ENCODE measurements at places on chromosomes 11 and 22.

DNA sequence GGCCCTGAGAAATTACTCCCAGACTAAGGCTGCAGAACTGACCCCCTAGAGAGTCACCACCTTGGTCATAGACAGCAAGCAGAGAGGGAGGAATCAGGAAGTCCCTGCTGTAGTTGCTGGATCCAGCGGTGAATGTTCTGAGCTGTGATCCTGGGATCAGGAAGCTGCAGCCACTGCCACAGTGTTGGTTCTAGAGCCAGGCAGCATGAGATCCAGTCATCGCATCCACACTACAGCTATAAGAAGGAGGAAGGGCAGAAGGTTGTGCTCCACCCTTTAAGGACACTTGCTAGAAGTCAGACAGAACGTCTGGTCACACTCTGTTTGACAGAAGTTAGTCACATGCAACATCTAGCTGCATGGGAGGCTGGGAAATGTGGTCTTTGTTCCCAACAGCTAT is 104.7 kb upstream of the OR4B1 start:
- no peak for DNase-seq

DNA sequence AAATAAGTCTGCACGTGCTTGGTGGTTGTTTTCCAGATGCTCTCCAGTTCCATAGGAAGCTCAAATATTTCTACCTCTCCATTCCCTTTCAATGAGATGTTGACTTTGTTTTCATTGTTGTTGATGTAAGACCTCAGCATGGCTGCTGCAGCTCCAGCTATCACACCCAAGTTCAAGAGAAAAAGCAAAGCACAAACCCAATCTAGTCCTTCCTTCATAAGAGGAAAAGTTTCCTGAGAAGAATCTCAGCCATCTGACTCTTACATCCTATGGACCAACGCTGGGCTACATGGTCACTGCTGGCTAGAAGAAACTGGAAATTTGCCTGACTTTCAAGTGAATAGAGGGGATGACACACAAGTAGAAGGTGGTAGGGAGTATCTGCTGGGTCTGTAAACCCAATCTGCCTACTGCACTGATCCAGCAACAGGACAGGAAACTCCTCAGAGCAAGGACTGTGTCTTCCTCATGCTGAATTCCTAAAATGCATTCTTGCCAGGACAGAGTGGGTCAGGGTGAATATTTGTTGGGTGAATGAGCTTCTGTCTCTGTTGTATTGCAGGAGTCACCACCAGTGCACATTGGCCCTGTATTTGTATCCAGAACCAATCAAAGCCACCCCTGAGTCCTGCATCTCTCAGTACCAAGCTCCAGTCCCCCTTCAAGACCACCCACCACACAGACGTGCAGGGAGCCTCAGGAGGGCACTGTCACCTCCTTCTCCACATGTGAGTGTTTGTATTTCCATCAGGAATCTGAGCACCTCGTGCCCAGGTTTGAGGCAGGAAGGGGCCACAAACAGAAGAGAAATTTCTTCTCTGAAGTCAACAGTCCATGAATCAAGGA is 118.0 kb upstream of the IGLL5 start:
- no peak for DNase-seq

- DNase-seq, result no peak
Measured at GRCh38 chr11:33211580-33211979, 45.6 kb upstream of the HIPK3 start.

GRCh38 chr11:119845305-119845704 is 116.3 kb upstream of the NECTIN1 start:
- no peak for DNase-seq

DNA sequence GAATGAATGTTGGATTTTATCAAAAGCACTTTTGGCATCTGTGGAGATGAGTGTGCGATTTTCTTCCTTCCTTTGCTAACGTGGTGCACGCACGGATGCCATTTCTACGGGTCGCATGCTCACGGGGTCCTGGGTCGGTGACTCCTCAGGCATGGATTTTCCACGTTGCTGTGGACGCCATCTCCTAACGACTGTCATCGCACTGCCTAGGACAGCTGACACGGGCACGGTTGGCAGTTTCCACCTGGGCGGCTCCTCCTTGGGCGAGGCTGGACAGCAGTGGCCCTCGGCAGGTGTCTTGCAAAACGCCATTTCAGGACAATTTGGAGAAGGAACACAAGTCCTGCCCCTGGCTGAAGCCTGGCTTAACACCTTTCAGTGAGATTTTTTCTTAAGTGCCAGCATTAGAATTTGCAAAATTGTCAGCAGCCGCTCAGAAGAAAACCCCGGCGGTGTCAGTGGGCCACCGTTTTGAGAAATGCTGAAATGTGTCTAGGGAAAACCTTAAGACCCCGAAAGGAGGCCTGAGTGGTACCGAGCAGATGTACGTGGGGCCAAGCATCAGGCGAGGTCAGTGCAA is 34.7 kb upstream of the TOLLIP start:
- DNase-seq, result no peak

GRCh38 chr22:17772958-17773605 is 1.2 kb downstream of the BID start:
- DNase-seq, result peak; percentile 56

DNA sequence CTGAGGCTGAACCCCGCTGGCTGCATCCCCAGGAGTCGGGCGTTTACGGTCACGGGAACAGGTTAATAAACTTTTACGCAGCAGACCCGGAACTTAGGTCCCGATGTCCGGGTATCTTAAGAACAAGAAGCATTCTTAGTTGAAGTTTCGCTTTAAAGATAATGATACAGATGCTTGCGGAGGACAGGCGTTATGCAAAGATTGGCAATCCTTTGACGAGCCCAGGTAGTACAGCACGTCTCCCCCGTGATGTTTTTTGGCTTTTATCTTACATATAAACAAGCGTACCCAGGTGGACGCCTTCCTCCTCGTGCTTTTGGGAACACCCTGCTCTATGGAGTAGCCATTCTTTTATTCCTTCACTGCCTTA is 871 bp upstream of the TOLLIP start:
- no peak for DNase-seq

- no peak for DNase-seq
Measured at GRCh38 chr11:66036334-66036710, 10.0 kb upstream of the CATSPER1 start.

- no peak for DNase-seq
Measured at GRCh38 chr11:130519128-130519932, 70.9 kb downstream of the ADAMTS15 start.

DNA sequence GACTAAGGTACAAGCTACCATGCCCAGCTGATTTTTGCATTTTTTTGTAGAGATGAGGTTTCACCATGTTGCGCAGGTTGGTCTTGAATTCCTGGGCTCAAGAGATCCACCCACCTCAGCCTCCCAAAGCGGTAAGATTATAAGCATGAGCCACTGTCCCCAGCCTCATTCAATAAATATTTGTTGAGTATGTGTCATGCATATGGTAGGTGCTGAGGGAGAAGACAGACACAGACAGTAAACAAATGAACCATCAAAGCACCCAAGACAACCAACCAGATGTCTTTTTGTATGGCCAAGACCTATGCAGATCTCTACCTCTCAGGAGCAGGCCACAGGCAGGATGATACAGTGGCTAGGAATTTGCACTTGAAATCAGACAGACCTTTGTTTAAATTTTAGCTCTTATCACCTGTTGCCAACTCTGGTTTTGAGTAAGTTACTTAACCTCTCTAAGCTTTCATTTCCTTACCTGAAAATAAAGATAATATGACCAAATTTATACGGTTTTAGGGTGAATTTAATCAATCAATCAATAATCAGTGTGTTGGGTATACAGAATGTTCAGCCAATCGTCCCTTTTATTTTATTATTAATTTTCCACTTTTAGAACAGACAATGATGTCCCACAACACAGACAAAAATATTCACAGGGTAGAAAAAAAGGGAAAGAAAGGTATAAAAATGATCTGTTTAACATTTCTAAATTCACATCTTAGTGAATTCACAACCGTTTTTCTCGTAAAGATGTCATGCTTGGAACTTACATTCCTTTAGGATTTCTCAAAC is 128.2 kb downstream of the SGSM3 start:
- peak; percentile 97 for DNase-seq

DNA sequence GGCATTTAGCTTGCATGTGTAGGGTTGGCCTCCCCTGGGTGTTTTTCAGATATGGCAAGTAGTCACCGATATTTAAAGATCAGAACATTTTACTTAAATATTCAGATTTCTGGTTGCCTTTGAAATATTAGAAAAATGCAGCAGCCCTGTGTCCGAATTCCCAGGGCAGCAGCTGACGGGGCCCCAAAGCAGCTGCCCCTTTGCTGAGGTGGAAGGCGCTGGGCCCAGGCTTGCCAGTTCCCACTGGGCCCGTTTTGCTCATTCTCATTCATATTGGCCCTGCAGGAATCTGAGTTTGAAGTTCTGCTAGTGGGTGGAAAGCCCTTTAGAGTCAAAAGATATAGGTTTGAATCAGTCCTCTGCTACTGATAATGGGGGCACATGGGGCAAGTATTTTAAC is 692.1 kb downstream of the OPCML start:
- DNase-seq, result no peak

DNA sequence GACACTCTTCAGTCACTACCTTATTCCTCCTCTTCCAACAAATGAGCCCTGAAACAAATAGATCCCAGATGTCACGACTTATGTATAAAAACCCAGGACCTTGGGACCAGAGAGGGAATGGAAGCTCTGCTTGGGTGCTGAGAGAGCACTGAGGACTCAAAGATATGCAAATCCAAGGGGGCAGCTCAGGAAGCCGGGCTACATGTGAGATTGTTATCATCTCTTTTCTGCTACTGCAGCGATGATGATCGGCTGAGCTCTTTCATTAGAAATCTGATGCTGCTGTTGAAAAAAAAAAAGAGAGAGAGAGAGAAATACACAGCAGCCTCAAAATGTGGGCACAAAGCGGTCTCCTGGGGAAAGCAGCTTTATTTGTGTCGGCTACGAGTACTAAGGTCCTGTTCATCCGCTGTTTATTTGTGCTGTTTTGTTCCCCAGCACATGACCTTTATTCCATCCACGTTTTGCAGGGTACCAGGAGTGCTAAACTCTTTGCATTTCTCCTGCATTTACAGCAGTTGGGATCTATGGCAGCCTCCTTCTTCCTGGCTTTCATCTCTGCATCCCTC is 120.2 kb downstream of the TRIM29 start:
- DNase-seq, result no peak

GRCh38 chr11:66868726-66869566 is 12.1 kb downstream of the LRFN4 start:
- no peak for DNase-seq

DNA sequence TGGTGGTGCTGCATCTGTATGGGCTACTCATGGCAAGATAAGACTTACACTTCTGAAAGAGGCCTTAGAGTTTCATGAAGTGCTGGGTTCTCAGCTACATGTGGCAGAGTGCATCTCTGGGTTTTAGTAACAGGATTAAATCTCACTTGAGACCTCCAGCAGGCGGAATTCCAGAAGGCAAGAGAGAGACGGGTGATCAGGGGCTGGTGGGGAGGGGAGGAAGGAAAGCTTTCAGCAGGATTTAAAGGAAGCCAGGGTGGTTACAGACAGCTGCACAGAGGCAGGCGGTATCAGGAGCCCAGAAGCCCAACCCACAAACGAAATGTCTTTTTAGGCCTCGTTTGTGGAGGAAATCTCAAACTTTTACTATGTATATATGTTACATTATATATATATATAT is 56.2 kb upstream of the CD82 start:
- DNase-seq, result no peak

DNA sequence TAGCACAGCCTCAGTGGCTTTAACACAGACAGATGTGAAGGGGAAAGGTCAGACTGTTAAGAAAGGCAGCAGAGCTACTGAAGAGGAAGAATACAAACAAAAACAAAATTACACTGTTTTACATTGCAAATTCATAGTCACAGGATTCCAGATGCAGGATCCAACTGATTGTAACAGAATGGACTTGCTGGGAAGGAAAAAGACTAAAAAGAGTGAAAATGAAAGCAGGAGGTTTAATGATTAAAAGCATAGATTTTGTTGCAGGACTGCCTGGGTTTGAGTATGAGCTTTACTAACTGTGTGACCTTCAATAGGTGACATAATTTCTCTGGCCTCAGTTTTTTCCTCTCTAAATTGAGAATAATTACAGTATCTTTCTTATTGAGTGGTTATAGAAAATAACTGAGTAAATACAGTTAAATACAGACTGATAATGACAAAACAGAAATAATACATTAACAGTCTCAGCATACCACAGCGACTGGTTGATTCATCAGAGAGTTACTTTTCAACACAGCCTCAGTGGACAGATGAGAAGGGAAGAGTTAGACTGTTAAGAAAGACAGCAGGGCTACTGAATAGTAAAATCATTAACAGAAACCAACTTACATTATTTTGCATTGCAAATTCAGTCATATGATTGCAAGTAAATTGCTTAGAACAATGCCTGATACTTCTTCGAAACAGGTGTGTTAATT is 704.2 kb upstream of the TENM4 start:
- no peak for DNase-seq

GRCh38 chr11:5336331-5336730 is 7.0 kb downstream of the OR51B5 start:
- peak; percentile 30 for DNase-seq

DNA sequence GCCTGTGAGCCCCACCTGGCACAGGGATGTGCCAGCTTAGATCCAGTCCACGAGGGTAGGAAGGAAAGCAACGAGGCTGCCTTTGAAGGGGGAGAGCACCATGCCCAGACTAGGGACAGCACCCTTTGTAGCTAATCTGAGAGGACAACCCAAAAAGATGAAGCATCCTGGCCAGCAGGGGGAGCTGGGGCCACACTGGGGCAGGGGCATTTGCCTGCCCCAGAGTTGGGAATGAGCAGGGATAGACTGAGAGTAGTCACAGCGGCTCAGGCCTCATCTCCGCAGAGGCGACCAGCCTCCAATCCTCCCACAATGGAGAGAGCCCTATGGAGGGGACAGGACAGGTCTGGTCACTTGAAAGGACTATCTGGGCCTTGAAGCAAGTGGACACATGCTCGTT is 16.4 kb downstream of the LMO1 start:
- DNase-seq, result no peak

- DNase-seq, result no peak
Measured at GRCh38 chr11:46064221-46064620, 57.0 kb downstream of the PHF21A start.

DNA sequence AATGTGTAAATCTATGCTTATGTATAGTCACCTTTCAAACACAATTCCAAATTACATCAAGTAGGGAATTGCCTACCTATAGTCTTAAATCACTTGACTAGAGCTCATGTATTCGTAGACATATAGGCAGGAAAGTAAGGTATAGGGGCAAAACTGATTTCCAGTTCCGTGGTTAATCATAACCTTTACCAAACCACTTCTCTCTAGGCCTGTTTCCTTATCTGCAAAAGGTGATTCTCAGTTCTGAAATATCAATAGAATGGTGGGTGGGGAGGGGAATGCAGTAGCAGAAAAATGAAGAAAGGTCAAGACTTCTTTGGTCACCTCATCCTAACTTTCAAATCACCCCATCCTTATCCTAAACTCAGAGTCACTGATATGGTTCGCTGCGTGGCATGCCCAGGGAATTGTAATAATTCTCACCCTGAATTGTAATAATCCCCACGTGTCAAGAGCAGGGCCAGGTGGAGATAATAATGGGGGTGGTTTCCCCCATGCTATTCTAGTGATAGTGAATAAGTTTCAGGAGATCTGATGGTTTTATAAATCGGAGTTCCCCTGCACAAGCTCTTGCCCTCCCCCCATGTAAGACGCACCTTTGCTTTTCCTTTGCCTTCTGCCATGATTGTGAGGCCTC is 1.9 kb upstream of the ANO5 start:
- DNase-seq, result no peak
